AG04450 (cell line): ENCODE measurements at places on chromosomes 1 and 21.
A peak's percentile ranks its signal among the peaks of the same experiment; 100 is the strongest.

DNA sequence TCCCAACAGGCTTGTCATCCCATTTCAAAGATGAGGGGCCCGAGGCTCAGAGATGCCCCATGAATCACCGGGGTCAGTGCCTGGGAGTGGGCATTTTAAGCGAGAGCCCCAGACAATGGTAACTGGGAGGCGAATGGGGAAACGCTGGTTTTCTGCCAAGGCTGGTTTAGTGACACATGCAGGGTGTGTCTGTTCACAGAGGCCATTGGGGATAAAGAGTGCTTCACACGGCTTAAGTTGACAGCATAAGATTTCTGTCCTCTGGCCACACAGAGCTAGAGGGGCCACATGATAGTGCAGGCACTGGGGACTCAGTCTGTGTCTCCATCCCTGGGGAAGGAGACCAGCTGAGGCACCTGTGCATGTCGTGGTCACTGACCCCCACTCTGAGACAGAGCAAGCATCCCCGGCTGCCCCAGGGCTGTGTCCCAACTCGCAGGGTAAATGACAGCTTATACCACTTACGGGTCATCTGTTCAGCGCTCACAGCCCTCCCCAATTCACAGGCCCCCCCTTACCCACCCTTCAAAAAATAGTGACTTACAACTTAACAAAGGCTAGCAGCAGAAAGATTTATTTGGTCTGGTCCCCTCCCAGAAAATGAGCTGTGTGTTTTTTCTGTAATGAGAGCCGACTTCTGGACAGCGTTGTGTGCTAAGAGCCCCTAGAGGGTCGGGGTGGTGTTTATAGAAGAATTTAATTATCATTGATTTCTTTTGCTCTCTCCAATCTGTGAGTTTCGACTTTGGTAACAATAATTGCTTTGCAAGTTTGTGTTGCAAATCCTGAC lies 34.9 kb upstream of the ARHGEF16 start:
- DNase-seq, result no peak

DNA sequence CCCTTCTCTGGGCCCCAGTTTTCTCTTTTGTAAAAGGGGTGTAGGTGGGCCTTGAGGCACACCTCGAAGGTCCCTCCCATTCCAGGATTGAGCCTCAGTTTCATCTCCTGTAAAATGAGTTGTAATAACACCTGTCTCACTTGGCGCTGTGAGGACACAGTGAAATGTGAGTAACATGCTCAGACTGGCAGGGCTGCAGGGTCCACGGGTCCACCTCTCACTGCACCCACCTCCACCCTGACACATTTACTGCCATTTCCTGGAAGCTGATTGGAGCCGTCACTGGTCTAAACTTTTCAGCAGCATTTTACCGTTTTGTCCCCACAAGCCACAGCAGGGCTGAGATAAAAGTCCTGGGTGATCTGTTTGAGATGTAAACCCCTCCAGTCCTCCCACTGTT lies 398.0 kb downstream of the PTPRU start:
- no peak for DNase-seq

- DNase-seq, result peak; percentile 96
Measured at GRCh38 chr1:38138498-38139233, 92.1 kb upstream of the POU3F1 start.

GRCh38 chr1:177425199-177425598 lies 254.4 kb downstream of the BRINP2 start:
- no peak for DNase-seq

DNA sequence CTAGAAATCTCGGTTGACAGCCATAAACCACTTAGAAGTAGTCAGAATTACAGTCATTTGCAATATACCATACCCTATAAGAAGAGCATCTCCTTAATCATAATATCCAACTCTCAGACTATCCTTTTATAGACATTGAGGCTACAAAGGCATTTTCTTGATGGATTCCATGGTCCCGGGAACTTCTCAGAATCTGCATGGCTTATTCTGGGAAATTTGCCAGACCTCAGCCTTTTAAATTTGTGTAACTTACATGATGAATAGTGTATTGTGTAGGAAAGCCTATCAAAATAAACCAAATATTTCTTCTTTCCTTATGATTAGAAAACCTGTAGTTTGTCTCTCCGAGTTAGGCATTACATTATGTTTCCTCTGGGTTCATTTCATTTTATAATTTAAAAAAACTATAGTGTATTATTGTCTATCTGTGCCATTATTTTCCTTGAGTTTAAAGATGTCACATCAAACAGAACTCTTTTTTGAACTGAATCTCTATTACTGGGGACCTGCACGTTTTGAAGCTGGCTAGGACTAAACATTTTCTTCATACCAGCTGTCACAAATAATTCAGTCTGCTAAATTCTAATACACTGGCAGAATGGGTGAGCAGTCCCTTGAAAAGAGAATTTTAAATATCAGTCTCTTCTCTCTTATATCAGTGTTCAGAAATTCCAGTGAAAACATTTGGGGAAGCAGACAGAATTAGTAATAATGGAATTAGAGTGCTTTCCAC lies 102.9 kb downstream of the GABPA start:
- peak; percentile 59 for DNase-seq

DNA sequence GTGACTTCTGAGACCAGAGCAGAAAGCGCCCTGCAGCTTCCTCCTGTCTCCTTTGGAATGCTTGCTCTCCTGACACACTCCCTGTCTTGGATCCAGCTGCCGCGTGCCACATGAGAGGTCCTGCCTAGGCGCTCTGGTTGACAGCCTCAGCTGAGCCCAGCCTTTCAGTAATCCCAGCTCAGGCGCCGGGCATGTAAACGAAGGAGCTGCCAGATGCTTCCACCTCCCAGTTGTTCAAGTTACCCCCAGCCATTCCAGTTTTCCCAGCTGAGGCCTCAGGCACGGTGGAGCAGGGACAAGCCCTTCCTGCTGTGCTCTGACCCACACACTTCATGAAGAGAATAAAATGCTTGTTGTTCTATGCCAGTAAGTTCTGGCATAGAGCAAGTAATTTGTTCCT lies 14.3 kb upstream of the CD34 start:
- DNase-seq, result no peak

GRCh38 chr21:31972622-31973021 lies 99.8 kb downstream of the HUNK start:
- DNase-seq, result no peak

DNA sequence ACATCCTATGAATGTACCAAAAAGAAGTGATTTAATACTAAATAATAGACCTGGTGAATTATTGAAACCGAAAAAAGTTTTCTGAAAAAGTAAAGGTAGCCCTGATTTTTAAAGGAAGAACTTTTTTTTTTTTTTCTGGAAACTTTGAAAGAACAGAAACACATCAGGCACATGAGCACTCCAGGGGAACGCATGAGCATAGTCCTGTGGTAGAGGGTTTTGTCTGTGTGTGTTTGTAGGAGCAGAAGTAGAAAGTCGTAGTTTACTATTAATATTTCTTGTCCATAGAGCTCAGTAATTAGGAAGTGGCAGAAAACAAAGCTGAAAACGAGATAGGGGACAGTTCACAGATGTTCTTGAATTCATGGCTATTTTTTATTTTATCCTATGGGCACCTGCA lies 1175.9 kb upstream of the B3GALT2 start:
- DNase-seq, result no peak

DNA sequence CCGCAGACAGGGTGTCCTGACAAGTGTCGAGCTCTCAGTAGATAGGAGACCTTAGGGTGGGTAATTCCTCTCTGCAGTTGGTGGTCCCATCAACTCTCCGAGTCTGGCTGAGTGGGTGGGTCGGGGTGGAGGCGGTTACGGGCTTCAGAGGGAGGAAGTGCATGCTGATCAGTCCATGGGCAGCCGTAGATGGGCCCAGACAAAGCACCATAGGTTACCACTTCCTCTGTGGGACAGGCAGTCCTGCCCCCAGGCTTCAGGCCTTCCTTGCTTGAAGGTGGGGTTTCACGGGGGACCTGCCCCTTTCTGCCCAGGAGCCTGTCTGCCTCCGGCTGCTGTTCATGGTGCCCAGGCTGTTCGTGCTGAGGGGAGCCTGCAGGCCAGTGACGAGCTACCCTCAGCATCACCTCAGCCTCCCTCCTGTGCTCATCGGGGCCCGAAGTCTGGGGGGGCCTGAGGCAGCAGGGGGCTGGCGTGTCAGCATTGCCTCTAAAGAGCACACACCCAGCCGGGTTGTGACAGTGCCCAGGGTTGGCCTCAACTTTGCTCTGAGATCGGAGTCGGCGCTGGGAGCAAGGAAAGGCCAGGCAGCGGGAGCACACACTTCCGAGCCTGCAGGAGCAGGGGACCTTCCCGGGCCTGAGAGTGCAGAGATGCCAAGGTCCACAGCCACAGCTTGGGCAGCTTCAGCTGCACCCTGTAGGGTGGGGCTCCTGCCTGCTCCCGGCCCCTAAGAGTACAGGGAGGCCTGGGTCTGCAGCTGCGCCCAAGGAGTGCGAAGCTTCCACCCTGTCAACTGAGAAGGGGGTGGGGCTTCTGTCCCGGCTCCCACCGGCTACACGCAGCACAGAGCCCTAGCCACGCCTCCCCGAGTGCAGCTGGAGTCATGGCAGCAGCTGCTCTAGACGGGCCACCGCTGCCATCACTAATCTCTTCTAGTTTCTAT lies 225.4 kb upstream of the NRIP1 start:
- DNase-seq, result no peak
